ENCODE measurements at places on chromosomes 3 and 15. TPM values are rescaled to one million over a fixed set of nuclear protein-coding genes. Genes with fewer than 3 reads are reported as not detected.

- no peaks in the 10 kb centered on the region for H3K27me3 ChIP-seq
- no peak overlapping the region for H3K27ac ChIP-seq
- no peak for DNase-seq
- peaks cover 85% of the 10 kb centered on the region for H3K36me3 ChIP-seq
- no peak overlapping the region for H3K4me3 ChIP-seq
Observed at GRCh38 chr3:33047842-33048834, 48.8 kb downstream of the GLB1 start.

DNA sequence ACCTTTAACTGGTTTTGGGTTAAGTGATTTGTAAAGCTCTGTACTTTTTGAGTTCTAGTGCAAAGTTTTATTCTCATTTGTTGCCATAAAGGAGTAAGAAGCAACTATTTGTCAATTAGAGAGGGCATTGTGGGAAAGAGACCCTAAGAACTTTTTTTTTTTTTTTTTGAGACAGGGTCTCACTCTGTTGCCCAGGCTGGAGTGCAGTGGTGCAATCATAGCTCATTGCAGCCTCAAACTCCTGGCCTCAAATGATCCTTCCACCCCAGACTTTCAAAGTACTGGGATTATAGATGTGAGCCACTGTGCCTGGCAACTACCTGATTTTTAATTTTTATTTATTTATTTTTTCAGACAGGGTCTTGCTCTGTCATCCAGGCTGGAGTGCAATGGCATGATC is 4.9 kb downstream of the CHP1 start:
- DNase-seq, result no peak
- H3K4me1 ChIP-seq, result peaks cover 24% of the 10 kb centered on the region
- H3K27me3 ChIP-seq, result no peaks in the 10 kb centered on the region
- no peak overlapping the region for H3K27ac ChIP-seq
- no peak overlapping the region for H3K4me3 ChIP-seq

The IL20RB gene
- total RNA-seq, result 0.71 TPM

The C15orf39 gene
- 4.6 TPM for total RNA-seq

DNA sequence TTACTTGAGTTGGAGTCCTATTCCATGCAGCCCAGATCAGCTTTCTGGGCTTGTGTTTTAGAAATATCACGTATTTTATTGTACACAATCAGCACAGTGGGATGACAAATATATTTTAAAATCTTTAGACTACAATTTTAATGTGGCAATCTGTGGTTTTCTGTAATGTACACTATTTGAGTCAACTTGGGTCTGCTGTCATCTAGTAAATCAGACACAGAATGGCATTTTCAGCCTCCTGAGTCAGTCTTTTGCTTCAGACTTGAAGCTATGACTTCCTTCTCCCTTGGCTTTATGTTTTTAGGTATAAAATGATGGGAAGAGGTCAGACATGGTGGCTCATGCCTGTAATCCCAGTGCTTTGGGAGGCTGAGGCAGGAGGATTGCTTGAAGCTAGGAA is 232.1 kb downstream of the NECTIN3 start:
- no peaks in the 10 kb centered on the region for H3K4me1 ChIP-seq
- DNase-seq, result no peak
- no peaks in the 10 kb centered on the region for H3K36me3 ChIP-seq
- H3K27me3 ChIP-seq, result no peaks in the 10 kb centered on the region
- H3K4me3 ChIP-seq, result no peak overlapping the region

- H3K4me3 ChIP-seq, result no peak overlapping the region
- peaks cover 13% of the 10 kb centered on the region for H3K27me3 ChIP-seq
- no peak overlapping the region for H3K27ac ChIP-seq
- DNase-seq, result peak; percentile 38
Observed at GRCh38 chr3:13574798-13575451, 26.0 kb downstream of the FBLN2 start.

The SOX14 gene
- total RNA-seq, result not detected
